Inflammatory macrophage (primary cell): ENCODE measurements at places on chromosomes 5 and 9.
A peak's percentile ranks its signal among the peaks of the same experiment; 100 is the strongest.

DNA sequence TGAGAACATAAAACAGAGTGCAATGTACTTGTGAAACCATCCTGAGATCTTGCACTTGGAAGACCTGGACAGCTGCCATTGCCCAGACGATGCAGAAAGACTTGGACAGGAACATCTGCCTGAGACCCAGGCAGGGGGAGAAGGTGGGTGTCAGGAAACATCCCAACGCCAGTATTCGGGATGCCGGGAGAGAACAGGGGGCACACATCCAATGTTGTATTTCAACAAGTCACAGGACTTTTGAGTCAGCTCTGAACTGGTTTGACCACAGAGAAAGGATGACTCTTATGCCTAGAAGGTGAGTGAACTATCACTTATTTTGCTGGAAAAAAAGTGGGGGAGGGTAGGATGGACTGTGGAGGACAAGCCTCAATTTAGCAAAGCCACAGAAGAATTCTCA is 124.6 kb downstream of the ROR2 start:
- DNase-seq, result no peak

- DNase-seq, result peak; percentile 55
These were observed 3.2 kb downstream of the SH3PXD2B start for GRCh38 chr5:172450861-172451695.

GRCh38 chr5:174312270-174312617 is 266.7 kb downstream of the NSG2 start:
- no peak for DNase-seq

- no peak for DNase-seq
These were observed 149.7 kb upstream of the SV2C start for GRCh38 chr5:75933489-75933888.

DNA sequence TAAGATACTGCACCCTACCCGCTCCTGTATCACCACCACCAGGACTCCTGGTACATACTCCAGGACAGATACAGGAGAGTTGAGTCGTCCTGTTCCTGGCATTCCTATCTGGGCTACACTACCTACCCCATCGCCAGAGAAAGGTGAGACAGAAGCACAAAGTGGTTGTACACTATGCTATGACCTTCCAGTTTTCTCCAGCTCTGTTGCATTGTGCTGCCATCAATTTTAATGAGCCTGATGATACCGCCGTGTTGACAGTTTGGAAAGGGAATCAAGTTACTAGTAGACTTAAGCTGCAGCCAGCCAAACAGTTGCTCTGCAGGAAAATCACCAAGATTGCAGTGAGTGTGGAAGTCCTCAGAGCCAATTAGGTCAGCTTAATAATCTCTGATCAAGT is 35.2 kb downstream of the ANP32B start:
- DNase-seq, result no peak

DNA sequence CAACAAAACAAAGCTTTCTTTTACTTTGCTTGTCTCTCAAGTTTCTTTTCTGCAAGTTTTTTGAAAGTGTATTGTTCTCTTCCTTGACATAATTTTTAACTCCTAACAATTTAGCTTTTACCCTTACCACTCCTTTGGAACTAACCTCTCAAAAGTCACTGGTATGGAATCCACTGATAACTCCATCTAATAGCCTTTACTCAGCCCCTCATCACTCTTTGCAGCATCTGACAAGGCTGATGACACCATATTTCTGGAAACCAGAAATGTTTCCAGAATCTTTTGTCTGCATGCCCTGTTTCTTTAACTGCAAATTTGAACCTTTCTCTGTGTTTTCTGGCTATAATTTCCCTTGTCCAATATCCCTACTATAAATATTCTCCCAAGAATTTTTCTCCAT is 46.5 kb downstream of the ZNF474 start:
- no peak for DNase-seq

- DNase-seq, result no peak
These were observed 392.0 kb upstream of the KCNN2 start for GRCh38 chr5:113969901-113970300.

DNA sequence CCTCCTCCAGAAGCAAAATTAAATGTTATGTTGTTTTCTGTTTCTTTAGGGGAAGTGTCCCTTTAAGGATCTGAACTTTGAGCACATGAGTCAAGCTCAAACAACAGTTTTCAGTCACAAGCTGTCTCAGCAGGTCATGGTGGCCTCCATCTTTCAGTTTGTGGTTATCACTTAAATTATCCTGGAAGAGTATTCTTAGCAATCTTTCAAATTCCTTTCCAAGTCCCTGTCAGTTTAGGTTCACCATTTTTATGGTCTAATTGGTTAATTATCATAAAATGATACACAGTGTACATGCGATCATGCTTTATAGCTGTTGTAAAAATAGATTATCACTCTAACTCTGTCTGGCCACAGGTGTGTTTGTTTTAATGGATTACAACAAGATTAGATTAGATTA is 43.1 kb upstream of the SELENOP start:
- DNase-seq, result peak; percentile 15

- no peak for DNase-seq
These were observed 3.4 kb upstream of the HEMGN start for GRCh38 chr9:97941323-97941722.
